ENCODE measurements at places on chromosomes 5 and 9.

DNA sequence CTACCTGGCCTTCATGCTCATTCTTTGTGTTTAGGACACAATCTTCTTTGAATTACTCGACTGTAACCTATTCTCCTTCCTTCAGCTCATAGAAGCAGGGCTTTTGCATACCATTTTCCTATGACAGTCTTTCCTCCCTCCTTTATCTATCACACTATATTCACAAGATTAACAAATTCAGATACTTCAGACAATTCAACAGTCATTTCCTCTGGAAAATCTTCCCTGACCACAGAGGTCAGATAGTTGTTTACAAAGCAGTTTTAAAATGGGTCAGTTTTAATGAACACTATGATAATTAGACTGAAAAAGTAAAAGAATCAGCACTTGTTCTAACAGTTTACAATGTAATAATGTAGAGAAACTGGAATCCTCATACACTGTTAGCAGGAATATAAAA lies 4.3 kb downstream of the CAAP1 start:
- no peak for DNase-seq

DNA sequence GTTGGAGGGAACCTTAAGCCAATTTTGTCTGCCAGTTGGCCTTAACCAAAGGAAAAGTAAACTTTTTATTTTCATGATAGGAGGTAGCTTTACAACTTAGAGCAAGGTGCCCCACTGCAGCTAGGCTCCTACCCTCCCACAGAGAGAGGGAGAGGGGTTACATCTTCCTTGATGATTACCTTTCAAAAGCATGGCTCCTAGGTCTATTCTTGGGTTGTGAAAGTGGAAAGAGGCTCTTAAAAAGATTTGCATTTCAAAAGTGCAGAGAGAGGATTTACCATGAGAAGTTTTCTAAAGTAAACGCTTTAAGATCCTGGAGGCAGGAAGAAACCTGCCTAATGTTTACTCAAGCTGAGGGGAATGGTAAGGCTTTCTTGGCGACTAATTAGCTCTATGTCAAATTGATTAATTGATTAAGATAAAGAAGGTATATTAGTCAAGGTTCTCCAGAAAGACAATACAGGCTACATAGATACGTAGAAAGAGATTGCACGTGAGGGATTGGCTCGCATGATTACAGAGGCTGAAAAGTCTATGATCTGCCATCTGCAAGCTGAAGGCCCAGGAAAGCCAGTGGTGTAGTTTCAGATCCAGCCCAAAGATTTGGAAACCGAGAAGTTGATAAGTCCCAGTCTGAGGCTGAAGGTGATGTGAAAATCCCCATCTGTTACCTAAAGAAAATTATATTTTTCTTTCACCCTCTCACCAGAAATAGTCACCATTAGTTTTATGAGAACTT lies 333.8 kb upstream of the CTNND2 start:
- no peak for DNase-seq

GRCh38 chr9:118170032-118170955 lies 466.1 kb downstream of the TLR4 start:
- DNase-seq = no peak

DNA sequence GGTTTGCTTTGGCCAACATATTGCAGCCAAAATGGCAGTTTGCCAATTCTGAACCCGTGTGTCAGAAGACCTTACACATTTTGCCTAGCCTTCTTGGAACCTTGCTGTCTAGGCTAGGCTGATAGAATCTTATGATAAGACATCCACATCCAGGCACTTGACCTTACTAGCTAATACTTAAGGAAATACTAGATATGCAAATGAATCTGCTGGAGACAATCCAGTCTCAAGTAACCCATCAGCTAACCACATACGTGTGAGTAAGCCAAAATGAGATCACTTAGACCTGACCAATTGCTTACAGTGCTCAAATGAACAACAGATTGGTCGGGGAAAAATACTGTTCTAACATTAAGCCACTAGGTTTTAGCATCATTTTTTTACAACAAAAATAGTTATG lies 1504.6 kb upstream of the CDH9 start:
- DNase-seq = no peak

GRCh38 chr9:22838266-22838665 lies 391.6 kb downstream of the DMRTA1 start:
- DNase-seq = no peak

DNA sequence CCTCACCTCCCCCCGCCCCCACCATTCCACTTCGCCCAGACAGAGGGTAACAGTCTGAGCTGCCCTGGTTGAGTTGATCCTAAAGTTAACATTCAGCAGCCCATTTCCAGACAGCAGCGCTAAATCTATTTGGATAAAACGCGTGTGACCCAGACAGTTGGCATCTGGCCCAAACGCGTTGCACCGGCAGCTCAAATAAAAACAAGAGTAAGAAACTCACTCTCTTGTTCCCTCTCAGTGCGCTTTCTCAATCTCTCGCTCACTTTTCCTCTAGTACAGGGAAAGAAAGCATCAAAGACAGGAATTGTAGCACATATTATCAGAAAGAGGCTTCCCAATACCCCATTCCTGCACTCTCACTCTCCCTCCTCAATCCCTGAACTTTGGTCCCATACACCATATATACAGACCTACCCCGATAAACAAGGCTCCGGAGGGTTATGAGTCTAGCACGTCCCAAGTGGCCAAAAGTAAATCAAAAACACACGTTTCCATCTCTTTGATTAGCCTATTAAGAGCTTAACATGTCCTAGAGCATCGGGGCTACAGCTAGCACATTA lies 1.3 kb downstream of the ADAMTS6 start:
- no peak for DNase-seq

- DNase-seq = no peak
These were observed 48.8 kb downstream of the TRPM3 start for GRCh38 chr9:71072587-71072986.

- no peak for DNase-seq
These were observed 35.9 kb upstream of the GAS1 start for GRCh38 chr9:86983249-86983619.

DNA sequence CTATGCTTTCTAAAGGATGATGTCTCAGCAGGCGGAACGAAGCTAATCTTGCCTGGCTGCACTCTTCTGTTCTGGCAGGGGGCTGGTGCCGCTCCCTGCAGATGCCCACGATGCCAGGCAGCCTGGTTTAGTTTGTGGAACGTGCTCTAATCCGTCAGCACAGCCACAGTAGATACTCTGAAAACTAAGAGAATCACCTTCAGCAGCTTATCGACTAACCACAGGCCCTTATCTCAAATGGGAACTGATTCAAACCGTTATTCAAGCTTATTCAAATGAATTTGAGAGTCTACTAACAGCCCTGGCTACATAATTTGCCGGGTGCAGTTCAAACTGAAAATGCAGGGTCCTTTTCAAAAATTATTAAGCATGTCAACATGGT lies 246.6 kb upstream of the ANKRD55 start:
- DNase-seq = no peak

DNA sequence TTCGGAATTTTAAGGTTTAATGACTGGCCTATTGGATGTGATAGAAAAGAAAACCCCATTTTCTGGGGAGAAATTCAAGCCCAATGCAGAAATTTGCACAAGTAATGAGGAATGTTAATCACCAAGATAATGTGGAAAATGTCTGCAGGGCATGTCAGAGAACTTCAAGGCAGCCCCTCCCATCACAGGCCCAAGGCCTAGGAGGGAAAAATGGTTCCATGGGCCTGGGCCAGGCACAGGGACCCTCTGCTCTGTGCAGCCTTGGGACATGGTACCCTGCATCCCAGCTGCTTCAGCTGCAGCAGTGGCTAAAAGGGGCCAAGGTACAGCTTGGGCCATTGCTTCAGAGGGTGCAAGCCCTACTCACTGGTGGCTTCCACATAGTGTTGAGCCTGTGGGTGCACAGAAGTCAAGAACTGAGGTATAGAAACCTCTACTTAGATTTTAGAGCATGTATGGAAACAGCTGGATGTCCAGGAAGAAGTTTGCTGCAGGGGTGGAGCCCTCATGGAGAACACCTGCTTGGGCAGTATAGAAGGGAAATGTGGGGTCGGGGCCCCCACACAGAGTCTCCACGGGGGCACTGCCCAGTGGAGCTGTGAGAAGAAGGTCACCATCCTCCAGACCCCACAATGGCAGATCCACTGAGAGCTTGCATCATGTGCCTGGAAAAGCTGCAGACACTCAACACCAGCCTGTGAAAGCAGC lies 12.2 kb downstream of the FBXO10 start:
- DNase-seq = no peak

All from stimulated activated CD8-positive, alpha-beta memory T cell treated with anti-CD3 and anti-CD28 coated beads, Interleukin-2, amount 100 ng/mL, for 1 hour (primary cell).